ENCODE measurements at places on chromosomes 13 and 19. TPM values are rescaled to one million over a fixed set of nuclear protein-coding genes. Genes with fewer than 3 reads are reported as not detected.
A peak's percentile ranks its signal among the peaks of the same experiment; 100 is the strongest.

DNA sequence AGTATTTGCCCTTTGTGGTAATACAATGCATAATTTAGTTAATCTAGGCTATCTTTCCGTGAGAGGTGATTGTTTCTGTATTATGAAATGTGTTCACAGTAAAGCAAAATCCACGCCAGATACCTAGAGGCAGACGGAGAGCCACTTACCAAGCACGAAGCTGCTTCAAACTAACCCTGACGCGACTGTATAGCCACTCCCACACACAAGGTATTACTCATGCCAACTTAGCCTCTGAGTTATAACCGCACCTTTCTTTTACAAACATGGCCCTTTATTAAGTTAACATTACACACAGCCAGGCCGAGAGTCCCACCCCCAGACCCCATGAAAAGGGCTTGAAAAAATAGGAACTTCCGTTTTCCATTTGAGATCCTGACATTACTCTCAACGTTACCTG is 185.7 kb downstream of the ABCC4 start:
- DNase-seq: no peak
- no peak overlapping the region for H3K4me3 ChIP-seq
- no peaks in the 10 kb centered on the region for H3K27me3 ChIP-seq

DNA sequence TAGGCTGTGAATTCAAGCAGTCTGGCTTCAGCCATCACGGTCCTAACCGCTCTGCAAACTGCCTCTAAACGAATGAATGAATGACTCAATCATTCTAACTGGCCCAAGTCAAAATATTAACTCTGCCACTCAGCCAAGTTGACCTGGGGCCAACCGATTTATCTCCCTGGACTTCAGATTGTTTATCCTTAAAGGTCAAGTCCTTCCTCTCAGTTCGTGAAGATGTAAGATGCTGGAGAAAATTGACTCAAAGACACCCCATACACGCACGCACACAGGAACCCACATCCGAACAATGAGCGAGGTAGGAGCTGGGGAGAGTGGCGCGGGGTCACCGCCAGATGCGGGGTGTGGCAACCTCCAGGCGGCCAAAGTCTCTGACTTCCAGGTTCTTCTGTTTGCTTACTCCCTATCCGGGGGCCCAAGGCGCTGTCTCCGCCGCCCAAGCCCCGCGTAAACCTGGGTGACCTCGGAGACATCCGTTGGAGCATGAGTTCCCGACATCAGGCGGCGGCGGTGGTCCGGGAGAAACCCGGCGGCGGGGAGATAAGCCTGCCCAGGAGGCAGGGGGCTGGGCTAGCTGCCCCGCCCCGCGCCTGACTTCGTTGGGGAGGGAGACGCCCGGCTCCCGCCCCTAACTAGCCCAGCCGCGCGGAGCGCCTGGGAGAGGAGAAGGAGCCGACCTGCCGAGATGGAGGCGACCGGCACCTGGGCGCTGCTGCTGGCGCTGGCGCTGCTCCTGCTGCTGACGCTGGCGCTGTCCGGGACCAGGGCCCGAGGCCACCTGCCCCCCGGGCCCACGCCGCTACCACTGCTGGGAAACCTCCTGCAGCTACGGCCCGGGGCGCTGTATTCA is at the start of gene CYP2S1:
Gene CYP2S1 (plus strand): TSS at position 646 of the 856 bp plus-strand sequence. CDS start 46 bp downstream, at position 692.
- DNase-seq: no peak
- H3K36me3 ChIP-seq: no peaks in the 10 kb centered on the region
- peak within 1 kb of the TSS; percentile 60 for H3K4me3 ChIP-seq
- no peaks in the 10 kb centered on the region for H3K4me1 ChIP-seq

The MIA gene
- not detected for total RNA-seq

DNA sequence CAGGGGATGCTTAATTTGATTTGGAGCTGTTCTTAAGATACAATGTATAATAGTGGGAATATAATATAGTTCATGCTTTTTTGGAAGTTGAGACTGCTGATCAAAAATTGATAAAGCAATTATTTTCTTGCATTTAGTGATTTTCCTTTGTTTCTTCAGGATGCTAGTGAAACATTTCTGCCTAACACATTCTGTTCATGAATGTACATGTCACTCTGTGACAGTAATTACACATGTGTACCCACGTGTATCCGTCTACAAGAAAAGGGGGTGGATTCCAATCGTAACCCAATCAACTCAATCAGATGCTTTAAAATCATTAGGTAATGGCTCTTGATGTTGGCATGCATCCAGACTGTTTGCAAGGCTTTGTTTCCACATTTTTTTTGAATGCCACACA is 5.0 kb upstream of the FRY start:
- no peak for DNase-seq
- no peaks in the 10 kb centered on the region for H3K36me3 ChIP-seq
- H3K27me3 ChIP-seq: no peaks in the 10 kb centered on the region
- peaks cover 14% of the 10 kb centered on the region for H3K4me1 ChIP-seq
- H3K27ac ChIP-seq: no peak overlapping the region

- no peak overlapping the region for H3K4me3 ChIP-seq
- H3K27ac ChIP-seq: no peak overlapping the region
- DNase-seq: no peak
These were observed 255.2 kb downstream of the PCDH9 start for GRCh38 chr13:66974889-66975288.

- peak overlapping the region; percentile 83 for H3K4me3 ChIP-seq
- H3K4me1 ChIP-seq: peaks cover 26% of the 10 kb centered on the region
- H3K36me3 ChIP-seq: no peaks in the 10 kb centered on the region
- no peaks in the 10 kb centered on the region for H3K27me3 ChIP-seq
- DNase-seq: peak; percentile 46
These were observed 486 bp upstream of the SPINT2 start for GRCh38 chr19:38263689-38264485.

- no peaks in the 10 kb centered on the region for H3K36me3 ChIP-seq
- H3K4me3 ChIP-seq: peak overlapping the region; percentile 74
- peak; percentile 20 for DNase-seq
- peaks cover 3% of the 10 kb centered on the region for H3K4me1 ChIP-seq
- no peaks in the 10 kb centered on the region for H3K27me3 ChIP-seq
These were observed 30.7 kb upstream of the ZNF429 start for GRCh38 chr19:21474671-21475181.

DNA sequence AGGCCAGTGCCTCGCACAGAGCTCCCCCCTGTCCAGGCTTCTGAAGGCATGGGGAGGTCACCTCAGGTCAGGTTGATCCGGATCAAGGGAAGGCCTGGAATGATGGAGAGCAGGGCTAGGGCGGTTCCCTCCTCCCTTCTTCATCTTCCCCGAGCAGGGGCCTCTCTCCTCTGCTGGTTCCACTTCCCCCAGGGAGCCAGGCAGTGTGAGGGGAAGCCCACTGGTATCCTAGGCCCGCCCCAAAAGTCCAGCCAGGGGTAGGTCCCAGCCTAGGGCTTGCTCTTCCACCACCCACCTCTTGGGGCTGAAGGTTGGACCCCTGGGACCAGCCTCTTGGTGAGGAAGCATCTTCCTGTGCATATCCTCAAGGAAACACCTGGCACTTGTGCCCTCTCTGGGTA is 16.4 kb upstream of the PRR19 start:
- no peaks in the 10 kb centered on the region for H3K27me3 ChIP-seq
- peaks cover 31% of the 10 kb centered on the region for H3K4me1 ChIP-seq
- H3K36me3 ChIP-seq: peaks cover 34% of the 10 kb centered on the region
- H3K27ac ChIP-seq: peak overlapping the region; percentile 57
- peak overlapping the region; percentile 74 for H3K4me3 ChIP-seq

DNA sequence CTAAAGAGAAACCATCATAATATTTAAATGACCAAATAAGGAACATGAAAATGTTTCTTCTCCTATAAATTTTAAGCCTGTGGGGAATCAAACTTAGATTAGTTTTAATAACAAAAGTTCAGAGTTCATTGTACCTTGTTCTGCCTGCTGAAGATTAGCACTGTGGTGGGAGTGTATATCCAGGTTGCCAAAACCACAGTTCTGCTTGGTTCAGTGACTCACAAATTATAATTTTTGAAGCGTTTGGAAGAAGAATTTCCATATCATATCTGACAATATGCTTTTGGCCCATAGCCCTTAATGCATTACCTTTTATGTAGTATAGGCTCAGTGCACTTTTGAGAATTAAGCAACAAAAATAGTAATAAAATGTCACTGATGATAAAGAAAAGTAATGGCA is 545.2 kb downstream of the GPC6 start:
- H3K27ac ChIP-seq: no peak overlapping the region
- H3K27me3 ChIP-seq: no peaks in the 10 kb centered on the region
- no peaks in the 10 kb centered on the region for H3K36me3 ChIP-seq

- no peak for DNase-seq
- H3K36me3 ChIP-seq: no peaks in the 10 kb centered on the region
- H3K4me3 ChIP-seq: no peak overlapping the region
- no peaks in the 10 kb centered on the region for H3K4me1 ChIP-seq
These were observed 24.2 kb upstream of the C1QTNF9B start for GRCh38 chr13:23921451-23921888.

The ZNF497 gene
- not detected for total RNA-seq

The VSTM1 gene
- total RNA-seq: not detected

The GSX1 gene
- total RNA-seq: not detected

GRCh38 chr19:11227195-11227886 is 12.1 kb upstream of the ANGPTL8 start:
- H3K27ac ChIP-seq: no peak overlapping the region
- no peaks in the 10 kb centered on the region for H3K4me1 ChIP-seq
- no peaks in the 10 kb centered on the region for H3K27me3 ChIP-seq
- H3K36me3 ChIP-seq: peaks cover 21% of the 10 kb centered on the region
- no peak for DNase-seq
- no peak overlapping the region for H3K4me3 ChIP-seq

GRCh38 chr19:17522988-17523872 is 11.8 kb downstream of the PGLS start:
- H3K4me1 ChIP-seq: no peaks in the 10 kb centered on the region
- H3K27me3 ChIP-seq: no peaks in the 10 kb centered on the region
- H3K4me3 ChIP-seq: no peak overlapping the region
- DNase-seq: no peak
- peaks cover 5% of the 10 kb centered on the region for H3K36me3 ChIP-seq

The FFAR2 gene
- not detected for total RNA-seq

DNA sequence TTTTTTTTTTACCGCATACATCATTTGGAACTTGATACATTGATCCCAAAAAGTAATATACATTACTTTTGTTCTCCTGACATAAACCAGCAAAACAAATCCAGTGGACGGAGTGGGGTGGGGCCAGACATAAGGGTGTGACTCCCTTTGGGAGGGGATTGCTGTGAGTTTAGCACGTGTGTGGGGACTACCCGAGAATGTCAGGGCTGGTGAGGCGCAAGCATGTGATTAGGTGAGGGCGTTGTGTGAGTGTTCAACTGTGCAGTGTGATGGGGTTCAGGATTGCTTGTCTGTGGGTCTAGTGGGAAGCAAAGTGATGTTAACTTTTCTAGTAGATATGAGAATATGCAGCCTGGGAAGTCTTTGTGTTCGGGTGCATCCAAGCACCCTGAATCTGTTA is 468.0 kb downstream of the TSHZ3 start:
- no peaks in the 10 kb centered on the region for H3K27me3 ChIP-seq
- H3K36me3 ChIP-seq: no peaks in the 10 kb centered on the region
- no peaks in the 10 kb centered on the region for H3K4me1 ChIP-seq
- DNase-seq: no peak
- H3K4me3 ChIP-seq: no peak overlapping the region

GRCh38 chr19:13764101-13764807 is at the start of gene MRI1:
Gene MRI1, plus strand, starts transcription at chr19:13764522. Its CDS starts 67 bp downstream, at chr19:13764589.
- peaks cover 9% of the 10 kb centered on the region for H3K4me1 ChIP-seq
- peak within 1 kb of the TSS; percentile 86 for H3K4me3 ChIP-seq
- peak within 1 kb of the TSS; percentile 59 for H3K27ac ChIP-seq
- peaks cover 41% of the 10 kb centered on the region for H3K36me3 ChIP-seq

DNA sequence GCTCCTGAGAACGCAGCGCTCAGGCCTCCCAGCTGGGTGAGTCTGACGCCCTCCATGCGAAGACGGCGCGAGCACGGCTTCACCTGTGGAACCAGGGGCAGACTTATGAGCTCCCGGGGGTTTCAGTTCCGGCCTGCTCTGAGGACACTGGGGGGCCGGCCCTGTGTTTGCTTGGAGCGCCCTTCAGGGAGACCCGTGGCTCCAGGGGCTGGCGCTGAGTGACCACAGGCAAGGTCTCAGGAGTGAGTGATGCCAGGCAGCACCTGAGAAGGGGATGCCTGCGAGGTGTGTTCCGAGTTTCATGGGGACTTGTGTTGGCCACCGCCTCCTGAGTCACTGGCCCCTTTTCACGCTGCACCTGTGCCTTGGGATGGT is 4.5 kb downstream of the MCF2L start:
- H3K36me3 ChIP-seq: no peaks in the 10 kb centered on the region
- DNase-seq: no peak
- H3K27me3 ChIP-seq: peaks cover 8% of the 10 kb centered on the region
- H3K27ac ChIP-seq: no peak overlapping the region
- H3K4me3 ChIP-seq: no peak overlapping the region

DNA sequence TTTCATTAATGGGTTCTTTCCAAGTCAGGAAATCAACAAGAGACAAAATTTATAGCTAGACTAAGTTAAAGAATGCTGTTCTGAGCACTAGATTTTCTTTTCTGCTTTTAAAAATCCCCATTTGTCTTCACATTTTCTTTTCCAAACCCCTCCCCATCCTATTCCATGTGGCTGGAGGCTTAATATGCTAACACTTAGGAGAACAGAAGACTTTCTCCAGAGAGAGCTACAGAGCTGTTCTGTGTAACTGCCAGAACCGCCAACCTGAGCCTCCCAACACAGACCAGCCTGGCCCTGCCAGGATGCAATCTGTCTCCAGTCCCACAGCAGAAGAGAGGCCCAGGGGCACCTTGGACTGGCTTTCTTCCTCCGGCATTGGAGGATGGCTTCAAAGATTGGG is 264.1 kb downstream of the NDFIP2 start:
- H3K4me1 ChIP-seq: no peaks in the 10 kb centered on the region
- H3K36me3 ChIP-seq: no peaks in the 10 kb centered on the region
- no peak overlapping the region for H3K4me3 ChIP-seq
- DNase-seq: no peak
- H3K27me3 ChIP-seq: no peaks in the 10 kb centered on the region

DNA sequence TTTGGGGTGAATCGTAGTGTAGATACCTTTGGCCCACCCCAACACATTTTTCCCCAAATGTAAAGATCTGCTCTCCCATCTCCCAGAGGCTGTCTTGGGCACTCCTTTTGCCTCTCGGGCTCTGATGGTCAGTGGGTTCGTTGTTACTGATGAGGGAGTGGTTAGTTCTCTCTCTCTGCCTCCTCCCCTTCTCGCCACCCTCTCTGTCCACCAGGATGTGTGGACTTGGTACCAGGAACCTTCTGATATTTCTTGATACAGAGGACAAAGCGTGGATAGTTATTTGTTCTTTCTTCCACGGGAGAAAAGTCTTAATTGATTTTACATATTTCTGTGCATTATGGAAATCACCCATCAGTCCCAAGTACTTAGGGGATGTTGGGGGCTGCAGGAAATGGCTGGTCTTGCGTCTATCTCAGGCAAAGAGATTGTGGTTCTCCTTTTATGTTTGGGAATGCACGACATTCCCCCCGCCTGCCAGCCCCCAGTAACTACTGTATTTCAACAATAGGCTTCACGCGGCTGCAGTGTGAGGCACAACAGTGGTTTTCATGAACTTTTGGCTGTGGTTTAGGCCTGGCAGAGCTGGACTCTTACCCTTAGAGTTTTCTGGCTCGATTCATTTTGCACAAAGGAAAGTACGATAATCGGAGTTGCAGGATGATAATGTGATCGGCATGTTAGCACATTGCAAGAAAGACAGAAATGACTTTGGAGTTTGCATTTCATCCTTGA is 79.0 kb upstream of the ZNF536 start:
- no peaks in the 10 kb centered on the region for H3K27me3 ChIP-seq
- H3K4me3 ChIP-seq: no peak overlapping the region
- no peak overlapping the region for H3K27ac ChIP-seq
- no peaks in the 10 kb centered on the region for H3K36me3 ChIP-seq
